ENCODE measurements at places on chromosomes 1 and 21. TPM values are rescaled to one million over a fixed set of nuclear protein-coding genes. Genes with fewer than 3 reads are reported as not detected.

The ITGB2 gene
- 0.09 TPM for total RNA-seq

The EPHX1 gene
- 4.3 TPM for total RNA-seq

The FBLIM1 gene
- total RNA-seq, result 4.7 TPM

The TMEM61 gene
- total RNA-seq, result not detected

The CFHR1 gene
- total RNA-seq, result not detected

Data from neural progenitor cell (in vitro differentiated cells).